ENCODE measurements at places on chromosomes 13 and 19.

- DNase-seq: no peak
Observed at GRCh38 chr13:92951273-92951890, 275.2 kb upstream of the GPC6 start.

GRCh38 chr13:113121183-113121927 lies 1.2 kb upstream of the F10 start:
- no peak for DNase-seq

GRCh38 chr13:93151277-93151676 lies 75.3 kb upstream of the GPC6 start:
- no peak for DNase-seq

DNA sequence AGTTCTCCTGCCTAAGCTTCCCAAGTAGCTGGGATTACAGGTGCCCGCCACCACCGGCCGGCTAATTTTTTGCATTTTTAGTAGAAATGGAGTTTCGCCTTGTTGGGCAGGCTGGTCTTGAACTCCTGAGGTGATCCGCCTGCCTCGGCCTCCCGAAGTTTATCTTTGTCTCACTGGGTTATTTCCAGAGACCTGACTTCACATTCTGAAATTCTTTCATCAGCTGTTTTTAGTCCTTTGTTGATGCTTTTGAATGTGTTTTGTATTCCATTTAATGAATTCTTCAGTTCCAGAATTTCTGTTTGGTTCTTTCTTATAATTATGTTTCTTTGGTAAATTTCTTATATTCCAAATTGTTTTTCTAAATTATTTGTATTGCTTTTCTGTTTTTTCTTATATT lies 55.4 kb upstream of the MLNR start:
- no peak for DNase-seq

DNA sequence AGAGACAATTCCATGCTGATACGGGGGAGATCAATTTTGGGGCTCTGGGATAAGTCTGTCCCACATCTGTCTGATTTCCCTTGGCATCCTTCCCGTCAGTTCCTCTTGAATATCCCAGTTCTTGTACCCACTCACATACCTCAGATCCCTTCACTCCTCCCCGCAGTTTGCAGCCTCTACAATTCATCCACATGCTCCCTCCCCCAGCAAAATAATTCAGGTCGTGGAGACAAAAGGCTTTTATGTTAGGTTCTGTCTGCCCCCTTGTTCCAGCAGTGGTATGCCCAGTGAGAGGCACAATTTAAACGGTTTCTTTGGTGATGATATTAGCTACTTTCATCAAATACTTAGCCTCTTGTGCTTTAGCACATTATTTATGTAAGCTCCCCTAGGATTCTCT lies 9.6 kb downstream of the RPS16 start:
- no peak for DNase-seq

DNA sequence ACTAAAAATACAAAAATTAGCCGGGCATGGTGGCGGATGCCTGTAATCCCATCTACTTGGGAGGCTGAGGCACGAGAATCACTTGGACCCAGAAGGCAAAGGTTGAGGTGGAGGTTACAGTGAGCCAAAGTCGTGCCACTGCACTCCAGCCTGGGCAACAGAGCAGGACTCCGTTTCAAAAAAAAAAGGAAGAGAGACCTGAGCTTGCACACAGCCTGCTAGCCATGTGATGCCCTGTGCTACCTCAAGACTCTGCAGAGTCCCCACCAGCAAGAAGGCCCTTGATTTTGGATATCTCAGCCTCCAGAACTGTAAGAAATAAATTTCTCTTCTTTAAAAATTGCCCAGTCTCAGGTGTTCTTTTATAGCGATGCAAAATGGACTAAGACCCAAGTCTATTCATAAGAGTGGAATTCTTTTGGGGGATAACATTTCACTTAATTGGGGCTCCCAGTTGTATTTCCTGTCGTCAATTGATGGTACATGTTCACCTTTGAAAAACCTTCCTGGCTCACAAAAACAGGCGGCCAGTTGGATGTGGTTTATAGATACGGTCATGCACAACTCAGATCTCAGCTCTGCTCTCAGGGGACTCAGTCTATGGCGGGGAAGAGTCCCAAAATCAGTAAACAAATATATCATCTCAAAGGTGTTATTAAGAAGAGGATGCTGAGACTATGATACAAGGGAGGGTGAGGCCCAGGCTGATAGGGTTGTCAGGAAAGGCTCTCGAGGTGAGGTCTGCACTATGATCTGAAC lies 2.4 kb upstream of the CHERP start:
- no peak for DNase-seq

DNA sequence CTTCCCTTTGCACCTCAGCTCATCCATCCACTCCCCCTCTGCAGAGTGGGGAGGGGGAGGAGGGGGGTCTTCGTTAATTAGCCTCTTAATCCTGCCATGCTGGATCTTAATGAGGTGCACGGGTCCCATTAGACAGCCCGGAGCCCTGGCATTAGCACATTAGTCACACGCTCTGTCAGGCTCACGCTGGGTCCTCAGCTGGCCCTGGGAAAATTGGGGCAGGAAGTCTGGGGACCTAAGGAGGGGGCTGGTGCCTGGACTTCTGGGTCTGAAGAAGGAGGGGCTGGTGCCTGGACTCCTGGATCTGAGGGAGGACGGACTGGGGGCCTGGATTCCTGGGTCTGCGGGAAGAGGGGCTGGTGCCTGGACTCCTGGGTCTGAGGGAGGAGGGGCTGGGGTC lies 444 bp upstream of the NCCRP1 start:
- DNase-seq: no peak

DNA sequence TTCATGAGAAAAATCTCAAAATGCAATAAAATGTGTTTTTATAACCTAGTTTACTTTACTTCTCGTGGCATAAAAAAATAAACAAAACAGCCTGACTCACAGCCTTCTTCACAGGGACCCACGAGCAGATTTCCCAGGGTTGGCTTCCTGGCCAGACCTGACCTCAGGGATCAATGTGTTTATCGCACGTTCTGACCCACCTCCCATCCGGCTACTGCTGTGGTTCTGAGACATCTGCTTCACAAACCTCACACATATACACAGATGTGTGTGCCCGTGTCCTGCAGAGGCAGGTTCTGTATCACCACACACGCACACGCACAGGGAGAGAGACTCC lies 118.3 kb downstream of the COL4A2 start:
- DNase-seq: no peak

GRCh38 chr13:42495255-42495654 lies 78.7 kb upstream of the TNFSF11 start:
- DNase-seq: no peak

DNA sequence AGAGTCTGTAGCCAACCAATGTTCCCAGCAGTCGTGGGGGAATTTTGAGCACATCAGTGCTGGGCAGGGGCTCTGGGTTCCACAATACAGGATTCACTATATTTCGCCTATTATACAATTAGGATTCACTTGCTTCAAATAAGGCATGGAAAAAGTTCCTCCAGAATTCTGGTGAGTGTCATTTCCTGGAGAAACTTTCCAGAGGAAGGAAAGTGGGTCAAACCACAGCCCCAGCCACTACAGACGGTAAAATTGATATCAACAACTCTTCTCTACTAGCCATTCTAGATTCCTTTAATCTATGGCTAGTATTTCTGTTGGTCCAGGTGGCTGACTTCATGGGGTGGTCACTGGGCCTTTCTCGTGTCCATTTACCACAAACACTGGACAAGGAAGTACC lies 10.5 kb downstream of the MYCBP2 start:
- no peak for DNase-seq

- DNase-seq: no peak
Observed at GRCh38 chr13:66222926-66223325, 1007.2 kb downstream of the PCDH9 start.

DNA sequence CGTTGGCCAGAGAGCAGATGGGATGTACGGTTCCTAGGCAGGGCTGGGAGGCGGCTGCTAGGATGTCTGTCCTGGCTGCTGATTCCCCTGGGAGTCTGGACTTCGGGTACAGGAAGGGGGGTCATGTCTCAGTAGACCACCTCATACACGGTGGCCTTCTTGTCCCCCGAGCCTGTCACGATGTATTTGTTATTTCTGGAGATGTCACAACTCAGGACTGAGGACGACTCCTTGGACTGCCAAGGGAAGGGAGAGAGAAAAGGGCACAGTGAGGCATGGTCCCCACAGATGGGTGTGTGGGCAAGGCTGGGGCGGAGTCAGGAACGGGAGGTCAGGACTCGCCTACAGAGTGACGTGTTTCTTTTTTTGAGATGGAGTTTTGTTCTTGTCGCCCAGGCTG lies 20.4 kb downstream of the TLE6 start:
- no peak for DNase-seq

DNA sequence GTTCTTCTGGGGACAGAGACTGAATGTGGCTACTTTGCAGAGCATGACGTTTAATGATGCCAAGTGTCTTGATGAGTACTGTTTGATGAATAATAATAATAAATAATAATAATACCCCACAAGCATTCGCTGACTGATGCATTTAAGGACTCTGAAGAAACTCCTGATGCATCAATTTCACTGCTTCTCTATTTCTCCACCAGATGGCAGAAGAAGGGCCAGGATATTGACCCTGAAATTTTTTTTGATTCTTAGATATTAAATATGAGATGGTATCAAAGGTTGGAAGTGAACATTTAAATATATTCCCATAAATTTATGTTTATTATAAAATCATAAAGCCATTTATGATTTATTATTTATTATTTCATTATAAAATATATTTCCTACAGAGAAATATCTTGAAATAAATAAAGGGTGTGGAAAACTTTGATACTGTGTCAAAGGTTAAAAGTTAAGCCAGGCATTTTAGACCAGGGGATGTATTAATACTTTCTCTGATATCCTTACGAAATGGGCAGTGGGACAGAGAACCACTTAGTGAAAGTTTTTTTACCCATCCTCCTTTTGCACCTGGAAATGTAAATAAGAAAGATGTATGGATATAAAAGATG lies 170.9 kb downstream of the LACC1 start:
- DNase-seq: no peak

- no peak for DNase-seq
Observed at GRCh38 chr13:95784161-95784899, 107.4 kb downstream of the DNAJC3 start.

Data from occipital lobe (tissue), 3 donors.